CD8-positive, alpha-beta memory T cell (primary cell): ENCODE measurements at places on chromosomes 13 and 19. TPM values are rescaled to one million over a fixed set of nuclear protein-coding genes. Genes with fewer than 3 reads are reported as not detected.
A peak's percentile ranks its signal among the peaks of the same experiment; 100 is the strongest.

RCBTB1 gene
- total RNA-seq: 19.3 TPM

DNA sequence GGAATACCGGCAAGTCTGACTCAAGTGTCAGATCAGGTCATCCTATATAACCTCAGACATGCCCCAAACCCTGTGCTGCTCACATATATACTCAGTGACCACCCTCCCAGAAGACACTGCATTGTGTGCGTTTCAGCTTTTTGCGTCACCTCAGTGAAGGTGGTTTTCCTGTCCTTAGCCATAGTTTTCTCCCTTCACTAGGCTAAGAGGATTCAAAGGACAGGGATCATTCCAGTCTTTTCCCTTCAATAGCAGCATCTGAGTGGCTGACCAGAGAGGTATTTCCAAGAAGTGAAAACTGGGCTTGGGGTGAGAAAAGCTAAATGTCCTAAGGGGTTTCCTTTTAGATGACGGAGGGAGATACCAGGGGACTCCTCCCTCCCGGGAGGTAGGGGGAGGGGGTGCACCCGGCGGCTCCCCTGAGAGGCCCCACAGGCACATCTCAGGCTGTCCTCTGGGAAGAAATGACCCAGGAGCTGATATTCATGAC, 12.7 kb upstream of the OR10H1 start:
- H3K27ac ChIP-seq: peak overlapping the region; percentile 80
- no peak for DNase-seq
- no peak overlapping the region for H3K4me3 ChIP-seq
- no peaks in the 10 kb centered on the region for H3K27me3 ChIP-seq
- H3K4me1 ChIP-seq: no peaks in the 10 kb centered on the region
- no peaks in the 10 kb centered on the region for H3K36me3 ChIP-seq

DNA sequence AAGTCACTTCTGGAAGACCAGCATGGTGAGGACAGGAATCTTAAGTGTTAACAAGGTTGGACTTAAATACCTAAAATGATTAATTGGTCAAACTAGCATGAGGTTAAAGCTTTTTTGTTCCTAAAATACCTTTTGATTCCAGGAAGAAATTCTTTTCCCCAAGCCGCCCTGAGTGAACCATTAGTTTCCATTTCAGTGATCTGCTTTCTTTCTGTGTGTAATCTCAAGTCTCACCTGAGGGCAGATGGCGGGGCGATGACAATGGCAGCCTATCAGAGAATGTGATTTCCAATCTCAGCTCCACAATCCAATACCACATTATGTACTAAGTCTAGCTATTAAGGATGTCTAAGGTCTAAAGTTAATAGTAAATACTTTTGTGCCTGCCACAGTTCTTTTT, 390.9 kb upstream of the SGCG start:
- no peaks in the 10 kb centered on the region for H3K36me3 ChIP-seq
- no peaks in the 10 kb centered on the region for H3K4me1 ChIP-seq
- no peak overlapping the region for H3K27ac ChIP-seq
- DNase-seq: no peak

DNA sequence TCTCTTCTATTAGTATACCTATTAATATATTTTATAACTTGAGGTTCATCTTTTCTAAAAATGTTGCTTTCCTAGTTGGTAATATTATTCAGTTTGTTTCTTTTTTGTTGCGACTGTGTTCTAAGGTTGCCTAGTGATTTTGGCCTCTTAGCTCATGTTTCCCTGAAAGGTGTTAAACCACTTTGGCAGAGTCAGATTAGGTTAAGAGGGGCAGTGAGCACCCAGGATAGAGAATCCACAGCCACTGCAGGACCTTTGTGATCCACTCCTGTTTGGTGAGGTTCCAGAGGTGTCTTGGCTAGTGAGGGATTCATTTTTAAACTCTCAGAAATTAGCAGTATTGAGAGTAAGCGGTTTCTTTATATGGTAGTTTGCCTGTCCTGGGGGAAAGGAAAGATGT, 14.9 kb upstream of the GPR18 start:
- peak overlapping the region; percentile 72 for H3K27ac ChIP-seq
- DNase-seq: no peak
- no peak overlapping the region for H3K4me3 ChIP-seq
- no peaks in the 10 kb centered on the region for H3K27me3 ChIP-seq
- H3K36me3 ChIP-seq: no peaks in the 10 kb centered on the region

- no peak overlapping the region for H3K27ac ChIP-seq
- peak overlapping the region; percentile 23 for H3K4me3 ChIP-seq
- H3K27me3 ChIP-seq: peaks cover 62% of the 10 kb centered on the region
- H3K36me3 ChIP-seq: no peaks in the 10 kb centered on the region
- peak; percentile 27 for DNase-seq
- H3K4me1 ChIP-seq: peaks cover 65% of the 10 kb centered on the region
Measured at GRCh38 chr13:50130123-50130946, 115.1 kb downstream of the KCNRG start.

- peak; percentile 66 for DNase-seq
- peak overlapping the region; percentile 37 for H3K4me3 ChIP-seq
- H3K27me3 ChIP-seq: no peaks in the 10 kb centered on the region
- H3K4me1 ChIP-seq: peaks cover 55% of the 10 kb centered on the region
- H3K27ac ChIP-seq: peak overlapping the region; percentile 25
Measured at GRCh38 chr19:14505488-14506239, 9.7 kb upstream of the GIPC1 start.

GRCh38 chr19:48510421-48511268, 990 bp downstream of the LMTK3 start:
- H3K4me1 ChIP-seq: peaks cover 28% of the 10 kb centered on the region
- peak overlapping the region; percentile 76 for H3K4me3 ChIP-seq
- peak; percentile 86 for DNase-seq
- H3K27ac ChIP-seq: no peak overlapping the region
- H3K27me3 ChIP-seq: no peaks in the 10 kb centered on the region

DNA sequence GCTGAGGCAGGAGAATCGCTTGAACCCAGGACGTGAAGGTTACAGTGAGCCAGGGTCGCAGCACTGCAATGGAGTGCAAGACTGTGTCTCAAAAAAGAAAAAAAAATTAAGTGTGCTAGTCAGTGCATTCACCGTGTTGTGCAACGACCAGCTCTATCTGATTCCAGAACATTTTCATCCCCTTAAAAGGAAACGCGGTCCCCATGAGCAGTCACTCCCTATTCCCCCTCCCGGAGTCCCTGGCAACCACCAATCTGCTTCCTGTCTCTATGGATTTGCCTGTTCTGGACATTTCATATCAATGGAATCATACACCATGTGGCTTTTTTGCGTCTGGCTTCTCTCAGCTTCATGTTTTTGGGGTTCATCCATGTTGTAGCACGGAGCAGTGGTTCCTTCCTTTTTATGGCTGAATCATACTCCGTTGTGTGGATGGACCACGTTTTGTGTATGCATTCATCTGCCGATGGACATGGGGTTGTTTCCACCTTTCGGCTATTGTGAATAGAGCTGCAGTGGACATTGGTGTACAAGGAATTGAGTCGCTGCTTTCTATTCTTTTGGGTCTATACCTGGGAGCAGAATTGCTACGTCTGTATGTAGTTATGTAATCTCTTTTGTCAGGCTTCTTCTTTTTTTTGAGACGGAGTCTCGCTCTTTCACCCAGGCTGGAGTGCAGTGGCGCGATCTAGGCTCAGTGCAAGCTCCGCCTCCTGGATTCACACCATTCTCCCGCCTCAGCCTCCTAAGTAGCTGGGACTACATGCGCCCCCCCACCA, 19.8 kb downstream of the MYO9B start:
- H3K27me3 ChIP-seq: no peaks in the 10 kb centered on the region
- no peaks in the 10 kb centered on the region for H3K36me3 ChIP-seq
- DNase-seq: no peak
- no peak overlapping the region for H3K4me3 ChIP-seq
- H3K27ac ChIP-seq: no peak overlapping the region

GRCh38 chr19:14078411-14078810, 5.8 kb downstream of the MISP3 start:
- no peaks in the 10 kb centered on the region for H3K27me3 ChIP-seq
- H3K4me3 ChIP-seq: no peak overlapping the region
- no peak overlapping the region for H3K27ac ChIP-seq
- DNase-seq: no peak

DNA sequence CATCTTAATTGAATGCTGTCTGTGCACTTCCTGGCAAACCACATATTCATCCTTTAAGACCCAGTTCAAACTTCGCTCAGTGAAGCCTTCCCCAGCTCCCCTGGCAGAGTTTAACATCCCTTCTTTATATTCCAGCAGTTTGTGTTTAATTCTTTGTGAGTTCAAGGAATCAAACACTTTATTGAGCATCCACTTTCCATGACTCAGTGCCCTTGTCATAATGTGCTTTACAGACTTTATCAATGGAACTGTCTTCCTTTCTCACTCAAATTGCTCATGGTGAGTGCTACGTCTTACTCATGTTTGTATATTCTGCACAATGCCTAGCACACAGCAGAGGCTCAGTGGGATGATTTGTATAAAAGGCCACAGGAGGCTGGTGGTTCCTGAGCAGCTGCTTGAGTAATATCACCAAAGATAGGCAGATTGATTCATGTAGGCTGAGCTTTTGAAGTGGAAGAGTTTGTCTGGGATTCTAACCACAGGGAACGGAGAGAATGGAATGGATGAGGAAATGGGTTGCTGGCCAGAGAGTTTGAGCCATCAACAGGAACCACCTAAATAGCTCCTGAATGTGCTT, 44.2 kb downstream of the SERTM1 start:
- no peaks in the 10 kb centered on the region for H3K36me3 ChIP-seq
- H3K4me1 ChIP-seq: no peaks in the 10 kb centered on the region
- no peaks in the 10 kb centered on the region for H3K27me3 ChIP-seq
- no peak overlapping the region for H3K4me3 ChIP-seq
- no peak overlapping the region for H3K27ac ChIP-seq

- no peaks in the 10 kb centered on the region for H3K27me3 ChIP-seq
- H3K36me3 ChIP-seq: no peaks in the 10 kb centered on the region
Measured at GRCh38 chr19:31497709-31498108, 148.5 kb upstream of the TSHZ3 start.
